ENCODE measurements at places on chromosomes 6 and 20. TPM values are rescaled to one million over a fixed set of nuclear protein-coding genes. Genes with fewer than 3 reads are reported as not detected.

DNA sequence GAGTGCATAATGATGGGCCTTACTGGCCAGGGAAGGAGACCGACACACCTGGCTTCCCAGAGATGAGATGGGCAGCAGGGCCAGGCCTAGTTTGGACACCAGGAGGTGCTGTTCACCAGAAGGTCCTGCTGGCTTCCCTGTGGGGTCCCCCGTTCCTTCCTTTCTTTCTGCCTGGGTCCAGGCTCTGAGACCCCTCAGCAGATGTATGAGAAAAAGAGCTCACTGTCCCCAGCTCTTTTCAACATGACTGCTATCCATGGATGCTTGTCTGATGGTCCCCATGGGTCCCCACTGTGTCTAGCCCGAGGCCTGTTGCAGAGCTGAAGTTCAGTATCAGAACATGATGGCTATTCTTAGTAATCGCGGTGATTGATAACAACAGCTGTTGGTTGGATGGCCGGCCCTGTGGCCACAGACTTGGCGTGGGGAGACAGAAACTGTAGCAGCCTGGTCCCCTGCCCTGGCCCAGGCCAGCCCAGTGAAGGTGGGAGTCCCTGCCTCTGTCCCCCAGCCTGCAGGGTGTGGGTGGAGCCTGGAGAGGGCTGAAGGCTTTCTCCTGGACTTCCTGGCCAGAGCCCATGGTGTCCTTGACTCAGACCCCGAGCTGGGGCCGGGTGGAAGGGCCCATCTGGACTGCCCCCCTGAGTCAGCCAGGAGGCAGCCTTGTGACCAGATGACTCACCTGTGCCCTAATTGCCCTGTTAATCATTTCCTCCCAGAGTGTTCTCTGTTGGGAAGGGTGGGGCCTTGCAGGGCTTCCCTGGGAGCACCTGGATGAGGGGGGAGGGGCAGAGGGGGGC lies 9.9 kb upstream of the BAK1 start:
- peak; percentile 75 for DNase-seq

GRCh38 chr6:160015778-160016684 lies 47.1 kb downstream of the IGF2R start:
- DNase-seq = peak; percentile 70

- DNase-seq = no peak
These were observed 553.7 kb downstream of the CD83 start for GRCh38 chr6:14671261-14671681.

The HTR1E gene
- total RNA-seq = not detected

DNA sequence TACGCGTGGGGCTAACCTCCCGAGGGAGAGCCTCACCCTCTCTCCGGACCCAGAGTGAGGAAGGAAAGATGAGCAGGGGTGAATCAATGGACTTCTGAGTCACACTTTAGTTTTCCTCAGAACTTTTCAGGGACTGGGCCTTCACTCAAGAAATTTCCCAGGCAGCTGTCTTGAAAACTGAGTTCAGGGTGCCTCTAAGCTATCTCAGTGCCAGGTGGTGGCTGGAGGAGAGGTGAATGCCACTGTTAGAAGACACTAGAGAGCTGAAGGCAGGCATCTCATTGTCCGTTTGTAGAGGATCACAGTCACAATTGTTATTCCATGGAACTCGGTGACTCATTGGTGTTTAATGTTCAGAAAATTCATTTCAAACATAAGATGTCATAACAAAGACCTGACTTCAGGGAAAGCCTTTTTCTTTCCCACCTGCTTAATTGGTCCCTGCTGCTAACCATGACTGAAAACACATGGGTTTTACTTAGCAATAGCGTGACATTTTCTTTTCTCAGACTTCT lies 5.3 kb upstream of the SERPINB6 start:
- DNase-seq = no peak

- no peak for DNase-seq
These were observed 83.2 kb downstream of the GCLC start for GRCh38 chr6:53461696-53462095.

GRCh38 chr6:128600397-128600951 lies 80.1 kb upstream of the PTPRK start:
- peak; percentile 13 for DNase-seq

GRCh38 chr20:6740096-6740495 lies 27.4 kb upstream of the BMP2 start:
- no peak for DNase-seq

DNA sequence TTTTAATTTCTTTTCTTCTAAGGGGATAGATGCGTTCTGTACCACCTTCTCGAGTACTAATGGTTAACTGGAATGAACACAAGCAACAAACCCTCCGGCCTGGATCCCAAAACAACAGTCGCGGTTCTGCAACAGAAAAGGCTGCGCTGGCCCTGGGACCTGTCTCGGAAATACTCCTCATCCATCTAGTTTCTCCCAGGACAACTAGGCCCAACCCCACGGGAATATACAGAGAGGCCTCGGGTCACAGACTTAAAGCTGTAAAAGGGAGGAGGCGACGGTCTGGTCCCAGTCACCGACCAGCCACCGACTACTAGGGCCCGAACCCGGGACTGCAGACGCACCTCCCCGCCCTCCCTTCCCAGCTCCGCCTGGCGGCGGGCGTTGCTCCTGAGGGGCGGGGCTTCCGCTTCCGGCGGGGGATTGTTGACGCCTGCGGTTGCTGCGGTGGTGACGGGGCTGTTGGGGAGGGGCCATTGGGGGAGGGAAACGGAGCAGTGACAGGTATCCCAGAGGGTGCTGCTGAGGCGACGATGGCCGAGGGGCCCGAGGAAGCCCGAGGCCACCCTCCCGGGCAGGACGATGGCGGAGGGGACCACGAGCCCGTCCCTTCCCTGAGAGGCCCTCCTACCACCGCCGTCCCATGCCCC lies at the start of gene FAM8A1:
TSS of gene FAM8A1 (plus strand) at position 426 of the 650 bp plus-strand sequence. CDS start at position 534, 108 bp downstream.
- DNase-seq = peak; percentile 96

The SAPCD1 gene
- 13.6 TPM for total RNA-seq

DNA sequence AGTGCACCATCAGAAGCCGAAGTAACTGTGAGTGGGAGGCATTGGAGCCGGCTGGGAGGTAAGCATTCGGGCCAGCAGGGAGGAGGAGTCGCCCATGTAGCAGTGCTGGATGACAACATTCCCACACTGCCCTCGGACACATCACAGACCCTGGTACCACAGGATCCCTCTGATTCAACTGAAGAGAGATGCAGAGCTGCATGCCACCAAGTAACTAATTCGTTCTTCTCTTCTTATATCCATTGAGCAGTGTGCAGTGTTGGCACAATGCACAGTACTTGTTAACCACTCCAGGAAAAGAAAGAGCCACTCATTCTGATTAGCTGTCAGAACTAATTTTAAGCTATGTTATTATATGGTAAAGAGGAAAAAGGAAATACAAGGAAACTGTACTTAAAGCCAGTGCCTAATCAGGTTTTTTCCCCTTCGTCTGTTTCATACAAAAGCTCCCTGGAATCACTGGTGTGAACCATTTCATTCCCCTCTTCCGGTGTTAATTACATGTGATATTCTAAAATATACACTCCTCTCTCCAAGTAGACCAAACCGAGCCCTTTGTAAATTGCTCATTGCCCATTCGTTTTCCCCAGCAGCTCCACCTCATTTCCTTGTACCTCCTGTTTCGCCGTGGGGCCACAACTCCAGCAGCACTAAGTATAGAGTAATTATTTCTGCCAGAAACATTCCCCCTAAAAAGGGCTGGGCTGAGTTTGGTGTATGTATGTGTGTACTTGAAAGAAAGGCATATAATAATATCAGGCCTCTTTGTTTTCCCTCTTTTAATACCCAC lies 32.4 kb upstream of the ADTRP start:
- no peak for DNase-seq

The CARMIL1 gene
- total RNA-seq = 3.6 TPM

DNA sequence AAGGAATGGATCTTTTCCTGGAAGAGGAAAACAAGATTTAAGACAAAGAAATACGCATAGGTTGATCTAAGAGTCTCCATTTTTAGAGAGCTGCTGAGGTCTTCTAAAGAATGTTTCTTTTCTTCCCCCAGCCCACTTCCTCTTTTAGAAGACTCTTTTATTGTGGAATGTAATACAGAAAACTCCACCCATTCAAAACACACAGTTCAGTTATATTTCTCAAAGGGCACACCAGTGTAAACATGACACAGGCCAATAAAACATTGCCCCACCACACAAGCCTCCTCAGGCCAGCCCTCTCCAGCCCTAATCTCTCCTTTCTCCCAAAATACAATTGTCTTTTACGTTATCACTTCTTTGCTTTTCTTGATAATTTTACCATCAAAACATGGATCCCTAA lies 42.8 kb downstream of the SLC35B3 start:
- no peak for DNase-seq

The CRISP3 gene
- not detected for total RNA-seq

- DNase-seq = no peak
These were observed 137.0 kb downstream of the KHDC1L start for GRCh38 chr6:73088138-73088813.

DNA sequence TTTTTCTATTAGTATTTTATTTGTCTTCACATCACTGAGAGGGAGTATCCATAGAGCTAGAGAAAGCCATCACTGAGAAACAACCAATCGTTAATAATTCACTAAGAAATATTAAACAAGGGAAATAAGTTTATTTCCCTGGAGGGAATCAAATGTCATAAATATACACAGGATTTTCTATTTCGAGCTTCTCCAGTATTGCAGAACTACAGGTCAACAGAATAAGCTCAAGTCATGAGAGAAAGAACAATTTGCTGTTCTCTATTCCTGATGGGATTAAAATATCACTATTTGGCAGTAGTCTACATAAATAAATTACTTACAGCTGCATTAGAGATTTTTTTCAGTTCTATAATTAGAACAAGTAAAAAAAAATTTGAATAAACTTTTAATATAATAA lies 2.2 kb upstream of the FAM162B start:
- no peak for DNase-seq

DNA sequence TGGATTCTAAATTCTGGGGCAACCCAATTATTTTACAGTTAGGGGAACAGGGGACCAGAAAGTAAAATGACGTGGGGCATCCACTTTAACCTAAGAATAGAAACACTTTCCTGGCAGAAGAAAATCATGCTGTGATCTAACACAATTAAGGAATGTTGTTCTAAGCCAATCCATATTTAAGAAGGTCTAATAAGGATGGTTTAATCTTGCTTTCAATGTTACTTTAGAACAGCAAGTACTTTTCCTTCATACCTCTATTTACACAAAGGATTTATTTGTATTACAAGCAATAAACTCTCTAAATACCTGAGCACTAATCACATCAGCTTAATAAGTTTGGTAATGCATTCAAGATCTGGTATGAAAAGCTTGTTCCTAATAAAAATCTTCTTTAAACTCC lies 32.4 kb downstream of the SLC2A12 start:
- no peak for DNase-seq

DNA sequence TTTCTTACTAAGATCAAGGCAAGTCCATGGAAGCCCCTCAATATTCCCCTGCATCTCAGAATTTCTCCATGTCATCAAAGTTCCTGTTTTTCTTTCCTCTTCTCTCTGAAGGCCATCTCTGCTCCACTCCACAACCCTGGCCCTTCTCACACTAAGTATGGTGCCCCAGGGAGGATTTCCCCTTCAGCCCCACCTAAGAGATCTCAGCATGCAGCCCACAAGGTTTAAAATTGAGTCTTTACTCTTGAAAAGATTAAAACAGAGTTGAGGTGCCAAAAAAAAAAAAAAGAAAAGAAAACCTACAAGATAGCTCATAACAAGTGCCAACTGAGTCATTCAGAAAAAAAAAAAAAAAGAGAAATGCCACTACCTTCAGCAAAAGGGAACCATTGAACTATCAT lies 36.5 kb upstream of the TNFAIP3 start:
- peak; percentile 72 for DNase-seq

The ZSCAN26 gene
- total RNA-seq = 3.6 TPM

GRCh38 chr20:54199721-54200176 lies 8.1 kb upstream of the PFDN4 start:
- DNase-seq = peak; percentile 81

DNA sequence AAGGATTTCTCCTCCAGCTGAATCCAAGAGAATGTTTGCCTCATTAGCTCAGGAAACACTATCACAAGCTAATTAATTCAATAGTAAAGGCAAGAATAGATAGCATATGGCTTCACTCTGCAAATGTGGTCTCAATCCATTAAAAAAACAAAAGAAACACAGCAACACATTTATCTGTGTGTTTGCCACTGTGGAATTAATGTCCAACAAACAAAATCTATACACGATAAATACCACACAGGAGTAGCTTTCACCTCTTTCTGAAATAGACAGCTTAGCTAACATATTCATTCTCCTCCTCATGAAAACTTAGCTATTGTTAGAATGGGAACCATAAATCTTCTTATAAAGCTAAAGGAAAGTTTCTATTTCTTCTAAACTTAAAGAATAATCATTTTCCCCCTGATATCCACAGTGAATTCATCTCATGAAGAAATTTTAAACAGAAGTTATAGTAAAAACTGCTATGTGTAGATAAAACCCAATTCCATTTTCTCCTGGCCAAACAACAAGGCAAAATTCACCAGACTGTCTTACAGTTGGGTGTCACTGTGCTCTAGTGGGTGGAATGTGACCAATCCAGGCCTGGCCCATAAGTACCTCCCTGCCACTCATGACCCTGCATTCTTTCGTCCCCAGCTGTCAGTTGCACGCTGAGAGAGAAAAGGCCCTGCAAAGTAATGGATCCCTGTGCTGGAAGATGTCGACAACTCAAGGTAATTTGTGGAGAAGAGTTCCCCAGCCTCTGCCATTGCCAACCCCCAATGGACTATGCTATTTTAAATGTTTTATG lies 92.9 kb upstream of the NRSN1 start:
- DNase-seq = no peak

GRCh38 chr6:15524861-15525401 lies 137.9 kb downstream of the DTNBP1 start:
- DNase-seq = no peak

The OPRM1 gene
- not detected for total RNA-seq

The CYP24A1 gene
- total RNA-seq = not detected

DNA sequence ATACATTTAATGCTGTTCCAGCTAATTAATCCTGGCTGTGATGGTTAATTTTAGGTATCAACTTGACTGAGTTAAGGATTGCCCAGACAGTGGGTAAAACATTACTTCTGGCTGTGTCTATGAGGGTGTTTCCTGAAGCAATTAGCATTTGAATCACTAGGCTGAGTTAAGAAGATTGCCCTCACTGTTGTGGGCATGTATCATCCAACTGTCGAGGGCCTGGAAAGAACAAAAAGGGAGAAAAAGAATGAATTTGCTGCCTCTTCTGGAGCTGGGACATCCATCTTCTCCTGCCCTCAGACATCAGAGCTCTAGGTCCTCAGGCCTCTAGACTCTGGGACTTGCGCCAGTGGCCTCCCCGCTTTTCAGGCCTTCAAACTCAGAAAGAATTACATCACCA lies 34.3 kb downstream of the SDHAF4 start:
- DNase-seq = no peak
